Activated naive CD8-positive, alpha-beta T cell treated with anti-CD3 and anti-CD28 coated beads for 36 hours (primary cell): ENCODE measurements at places on chromosomes 2 and 18. TPM values are rescaled to one million over a fixed set of nuclear protein-coding genes. Genes with fewer than 3 reads are reported as not detected.

DNA sequence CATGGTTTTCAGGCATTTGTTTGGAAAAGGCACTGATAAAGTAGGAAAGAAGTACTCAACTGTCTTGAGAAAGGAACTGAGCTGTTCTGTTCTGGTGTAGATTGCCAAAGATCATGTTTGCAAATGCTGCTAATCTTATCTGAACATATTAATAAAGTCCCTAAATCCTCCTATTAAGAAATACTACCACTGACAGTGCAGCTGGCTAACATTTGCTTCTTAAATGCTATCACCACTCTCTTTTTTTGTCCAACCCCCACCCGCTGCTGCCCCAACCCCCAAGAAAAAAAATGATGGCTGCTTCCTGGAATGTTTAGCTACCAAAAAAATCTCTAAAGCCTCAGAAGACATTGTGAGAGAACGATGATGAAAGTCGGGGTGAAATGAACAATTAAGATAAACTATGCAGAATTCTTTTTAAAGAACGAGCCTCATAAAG, 130.7 kb downstream of the CCBE1 start:
- DNase-seq, result no peak

DNA sequence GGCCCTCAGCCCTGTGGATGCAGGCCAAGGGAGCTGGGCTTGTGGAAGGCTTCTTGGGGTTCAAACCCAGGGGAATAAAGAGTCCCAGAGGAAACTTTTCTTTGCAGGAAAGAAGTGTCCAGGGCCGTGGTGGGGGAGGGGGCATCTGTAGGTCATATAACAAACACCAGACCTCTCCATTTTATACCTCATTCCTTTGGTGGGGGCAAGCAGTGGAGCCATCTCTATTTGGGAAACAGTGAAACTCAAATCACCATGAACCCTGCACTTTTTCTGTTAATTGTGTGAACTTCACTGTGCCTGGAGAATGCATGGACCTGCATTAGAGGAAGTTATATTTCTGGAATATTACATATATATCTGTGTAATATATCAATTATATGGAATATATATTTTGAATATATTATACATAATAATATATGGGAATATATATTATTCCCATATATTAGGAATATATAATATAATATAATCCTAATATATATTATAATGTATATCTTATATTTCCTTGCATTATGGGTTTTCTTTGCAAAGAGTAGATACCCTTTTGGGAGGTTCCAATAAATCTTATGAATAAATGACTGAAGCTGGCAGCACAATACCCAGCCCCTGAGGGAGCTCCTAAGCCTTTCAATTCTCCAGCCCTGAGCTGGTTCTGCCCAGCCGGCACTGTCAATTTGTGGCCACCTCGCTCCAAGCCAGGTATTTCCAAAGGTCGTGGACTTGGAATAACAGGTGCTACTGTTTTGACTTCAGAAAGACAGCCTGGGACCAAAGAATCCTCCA, 97.7 kb upstream of the PKDCC start:
- no peak for DNase-seq

DNA sequence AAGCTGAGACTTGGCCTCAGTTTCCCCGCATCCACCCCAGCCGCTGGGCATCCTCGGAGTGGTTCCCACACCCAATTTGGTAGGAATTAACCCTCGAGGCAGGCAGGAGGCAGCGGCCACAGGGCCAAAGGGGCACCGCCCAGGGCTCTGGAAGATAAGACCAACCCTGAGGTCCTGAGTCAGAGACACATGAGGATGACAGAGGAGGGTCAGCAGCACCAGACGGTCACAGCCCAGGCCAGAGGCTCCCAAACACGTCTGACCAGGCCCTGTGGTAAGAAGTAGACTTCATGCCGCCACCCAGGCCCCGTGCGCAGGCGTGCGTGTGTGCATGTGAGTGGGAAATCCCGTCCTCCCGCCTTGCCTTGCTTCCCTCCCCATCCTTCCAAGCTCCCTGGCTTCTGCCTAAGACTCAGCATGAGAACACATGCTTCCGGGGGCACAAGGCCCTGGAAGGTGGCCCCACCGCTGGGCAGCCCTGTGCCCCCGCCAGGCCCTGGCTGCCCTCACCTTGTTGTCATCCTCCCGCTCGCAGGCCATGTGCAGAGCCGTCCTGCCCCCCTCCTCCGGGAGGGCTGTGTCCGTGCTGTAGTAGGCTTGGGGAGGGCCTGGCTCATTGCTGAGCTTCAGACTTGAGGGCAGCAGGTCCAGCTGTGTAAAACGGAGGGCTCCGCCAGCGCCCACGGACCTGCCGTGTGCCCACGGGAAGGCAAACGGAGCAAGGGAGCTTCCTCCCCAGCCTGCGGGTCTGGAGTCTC, 46.3 kb downstream of the ANKMY1 start:
- no peak for DNase-seq

- DNase-seq, result no peak
Observed at GRCh38 chr2:126947103-126947429, 48.4 kb downstream of the TEX51 start.

- no peak for DNase-seq
Observed at GRCh38 chr2:3830796-3831195, 127.4 kb downstream of the DCDC2C start.

DNA sequence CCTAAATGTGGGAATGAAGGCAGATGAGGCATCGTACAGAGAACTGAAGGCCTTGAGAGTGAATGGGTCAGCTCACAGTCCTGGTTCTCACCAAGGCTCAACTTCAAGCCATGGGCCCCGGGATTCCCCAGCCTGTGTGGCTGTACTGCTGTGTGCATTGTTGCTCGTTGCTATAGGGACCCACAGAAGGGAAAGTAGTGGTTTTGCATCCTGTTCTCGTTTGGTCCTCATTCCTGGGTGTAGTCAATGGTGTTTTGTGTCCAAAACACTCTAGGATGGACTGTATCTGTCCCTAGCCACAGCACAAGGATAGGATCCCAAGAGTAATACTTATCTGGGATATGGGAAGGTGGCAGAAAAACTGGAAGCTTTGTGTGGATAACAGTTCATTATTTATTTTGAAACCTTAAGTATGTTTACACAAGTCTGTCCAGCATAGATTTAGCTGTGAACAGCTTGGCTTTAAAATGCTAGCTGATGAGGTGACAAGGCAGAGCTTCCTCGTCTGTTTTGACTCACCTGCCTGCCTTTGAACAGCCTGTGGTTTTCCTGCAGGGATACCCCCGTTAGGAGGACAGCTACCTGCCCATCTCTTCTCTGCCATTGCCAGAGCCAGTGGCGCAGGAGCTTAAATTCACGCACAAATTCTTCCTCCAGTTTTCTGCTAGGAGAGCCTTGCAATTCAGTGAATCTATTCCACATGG, 85.0 kb downstream of the WDSUB1 start:
- DNase-seq, result peak; percentile 13

DNA sequence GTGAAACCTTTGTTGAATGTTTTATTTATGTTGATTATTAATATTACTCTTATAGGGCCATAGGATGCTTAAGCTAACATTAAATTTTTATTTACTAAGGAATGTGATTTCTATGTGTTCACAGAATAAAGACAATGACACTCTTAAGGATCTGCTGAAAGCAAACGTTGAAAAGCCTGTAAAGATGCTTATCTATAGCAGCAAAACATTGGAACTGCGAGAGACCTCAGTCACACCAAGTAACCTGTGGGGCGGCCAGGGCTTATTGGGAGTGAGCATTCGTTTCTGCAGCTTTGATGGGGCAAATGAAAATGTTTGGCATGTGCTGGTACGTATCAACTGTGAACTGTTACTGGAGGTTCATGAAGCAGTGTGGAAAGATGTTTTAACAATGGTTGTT, 20.4 kb downstream of the GORASP2 start:
- no peak for DNase-seq

DNA sequence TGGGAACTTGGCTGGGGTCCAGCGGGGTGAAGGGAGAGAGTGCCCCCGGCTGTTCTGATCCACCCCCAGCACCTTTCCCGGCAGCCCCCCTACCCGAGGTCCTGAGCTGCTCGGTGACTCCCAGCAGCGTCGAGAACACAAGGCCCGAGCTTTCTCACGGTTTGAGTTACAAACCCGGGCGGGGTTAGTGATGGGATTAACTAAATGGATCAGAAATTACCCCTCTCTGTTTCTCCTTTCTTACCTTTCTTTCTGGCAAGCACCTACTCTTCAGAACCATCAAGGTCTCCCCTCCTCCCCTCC, 139.4 kb upstream of the GPC1 start:
- no peak for DNase-seq

The CEP192 gene
- 27.5 TPM for total RNA-seq

The LYPD1 gene
- total RNA-seq, result not detected

The STARD6 gene
- total RNA-seq, result not detected

The SIX3 gene
- total RNA-seq, result not detected

The IGFBP5 gene
- total RNA-seq, result not detected

The EFR3B gene
- 0.06 TPM for total RNA-seq
